ENCODE measurements at places on chromosomes 1 and 21. TPM values are rescaled to one million over a fixed set of nuclear protein-coding genes. Genes with fewer than 3 reads are reported as not detected.

The EFHD2 gene
- total RNA-seq, result 38.4 TPM

DNA sequence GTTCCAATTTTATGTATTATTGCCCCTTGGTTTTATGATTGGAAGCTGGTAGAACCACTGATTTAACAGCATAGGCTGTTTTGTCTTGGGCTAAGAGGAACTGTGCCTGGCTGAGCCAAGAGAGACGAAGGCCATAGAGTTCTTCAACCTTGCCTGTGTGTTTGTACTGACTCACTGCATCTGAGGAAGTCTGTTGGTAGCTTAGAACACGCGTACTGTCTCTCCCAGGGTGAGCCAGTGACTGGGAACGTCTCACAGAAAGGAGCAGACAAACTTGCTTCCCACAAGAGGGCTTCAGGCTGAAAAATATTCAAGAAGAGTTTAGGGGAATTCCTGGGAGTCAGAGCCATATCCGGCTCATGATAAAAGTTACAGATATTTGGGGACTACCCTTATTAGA, 14.9 kb downstream of the TMEM51 start:
- no peak for DNase-seq

DNA sequence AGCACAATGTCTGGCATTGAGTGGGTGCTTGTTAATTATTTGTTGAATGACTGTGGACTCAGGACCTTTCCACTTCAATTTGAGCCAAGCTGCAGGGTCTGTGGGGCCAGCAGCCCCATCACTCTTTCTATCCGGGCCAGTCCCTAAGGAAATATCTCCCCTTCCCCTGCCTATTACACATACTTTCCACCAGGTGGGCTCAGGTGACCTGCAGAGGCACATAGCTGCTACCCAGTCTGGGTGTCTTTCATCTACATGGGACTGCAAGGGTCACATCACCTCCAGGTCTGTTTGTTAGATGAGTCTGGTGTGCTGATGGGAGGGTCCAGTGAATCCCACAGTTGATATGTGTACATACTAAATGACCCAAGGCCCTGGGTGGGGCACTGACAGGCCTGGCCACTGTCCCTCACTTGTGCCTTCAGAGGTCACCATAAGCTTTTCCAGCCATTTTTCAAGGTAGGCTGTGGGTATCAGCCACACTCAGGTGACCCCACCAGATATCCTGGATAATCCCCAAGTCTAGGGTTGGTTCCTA, 59.5 kb upstream of the KDM4A start:
- no peak for DNase-seq

GRCh38 chr1:10628685-10629084, 153.9 kb downstream of the PEX14 start:
- DNase-seq, result no peak

DNA sequence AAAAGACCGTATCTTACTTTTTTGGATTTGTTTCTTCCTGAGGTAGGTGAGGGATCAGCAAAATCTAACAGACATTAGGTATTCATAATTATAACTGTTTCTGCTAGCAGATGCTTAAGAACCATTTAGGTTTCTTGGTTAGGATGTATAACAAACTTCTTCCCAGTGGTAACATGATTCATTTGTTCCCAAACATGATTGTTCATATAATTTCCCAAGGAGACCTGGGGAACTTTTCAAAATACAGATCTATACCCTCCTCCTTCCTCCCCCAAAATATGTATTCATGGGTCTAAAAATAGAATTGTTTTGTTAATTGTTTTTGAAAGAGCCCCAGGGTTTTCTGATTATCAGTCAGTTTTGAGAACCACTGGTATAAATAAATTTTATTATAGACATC, 228.2 kb downstream of the COP1 start:
- no peak for DNase-seq

DNA sequence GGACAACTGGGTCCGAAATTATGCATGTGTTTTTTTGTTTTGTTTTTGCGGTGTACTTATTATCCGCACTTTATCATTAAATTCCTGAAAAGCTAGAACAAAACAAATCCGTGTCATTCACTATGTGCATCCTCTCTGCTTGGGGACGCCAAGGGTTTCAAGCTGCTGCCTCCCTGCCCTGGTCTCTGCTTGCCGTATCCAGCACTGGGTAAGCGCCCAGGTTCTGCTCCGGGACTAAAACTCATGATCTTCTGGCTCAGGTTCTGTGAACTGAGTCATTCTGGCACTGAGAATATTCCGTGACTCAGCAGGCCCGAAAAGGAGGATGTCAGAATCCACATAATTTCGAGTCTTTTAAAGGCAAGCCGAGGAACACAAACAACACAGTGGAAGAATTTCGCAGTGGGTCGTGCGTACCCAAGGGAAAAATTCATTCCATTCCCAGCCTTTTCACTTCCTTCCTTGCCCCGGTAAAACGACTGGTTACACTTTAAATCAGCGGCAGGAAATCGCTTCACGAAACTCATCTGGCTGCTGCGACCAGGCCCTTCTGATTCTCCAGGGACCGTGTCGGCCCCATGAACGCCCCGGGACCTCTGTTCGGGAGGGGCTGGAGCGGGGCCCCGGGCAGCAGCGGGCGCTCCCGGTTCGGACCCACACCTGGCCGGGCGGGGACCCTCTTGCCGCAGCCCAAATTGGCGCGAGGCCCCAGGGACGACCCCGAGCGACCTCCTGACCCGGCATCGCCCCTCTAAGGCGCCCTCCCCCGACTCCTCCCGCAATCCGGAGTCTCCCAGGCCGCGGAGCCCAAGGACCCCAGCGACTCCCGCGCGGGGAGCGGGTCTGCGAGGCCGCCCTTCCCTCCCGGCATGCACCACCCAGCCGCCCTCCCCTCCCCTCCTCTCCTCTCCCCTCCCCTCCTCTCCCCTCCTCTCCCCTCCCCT, 746 bp upstream of the LAMC1 start:
- peak; percentile 77 for DNase-seq

DNA sequence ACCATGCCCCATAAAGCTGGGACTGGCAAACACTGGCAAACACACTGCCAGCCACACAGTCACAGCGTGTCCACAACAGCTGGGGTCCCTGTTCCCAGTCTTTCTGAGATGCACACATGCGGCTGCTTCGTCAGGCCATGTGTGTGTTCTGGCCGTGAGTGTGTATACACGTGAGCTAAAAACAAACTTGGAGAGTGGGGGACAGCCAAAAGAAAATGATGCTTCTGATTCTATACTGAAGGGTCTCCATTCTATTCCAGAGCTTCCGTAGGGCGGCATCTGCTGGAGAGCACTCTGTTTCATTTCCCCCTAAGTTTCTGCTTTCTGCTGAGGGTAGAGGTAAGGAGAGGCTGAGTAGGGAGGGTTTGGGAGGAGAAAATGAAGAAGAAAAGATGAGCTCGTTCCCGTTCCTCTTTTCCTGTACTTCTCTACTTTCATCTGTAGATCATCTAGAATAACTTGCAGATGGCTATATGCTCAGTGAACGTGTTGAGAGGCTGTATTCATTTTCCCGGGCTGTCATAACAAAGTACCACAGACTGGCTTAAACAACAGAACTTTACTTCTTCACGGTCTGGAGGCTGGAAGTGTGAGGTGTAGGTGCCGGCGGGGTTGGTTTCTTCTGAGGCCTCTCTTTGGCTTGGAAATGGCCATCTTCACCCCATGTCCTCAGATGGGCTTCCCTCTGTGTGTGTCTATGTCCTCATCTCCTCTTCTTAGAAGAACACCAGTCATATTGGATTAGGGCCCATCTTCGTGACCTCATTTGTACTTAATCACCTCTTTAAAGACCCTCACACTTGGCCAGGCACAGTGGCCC, 151.6 kb downstream of the TOMM20 start:
- DNase-seq, result peak; percentile 38

- peak; percentile 29 for DNase-seq
Measured at GRCh38 chr1:31934706-31935629, 3.2 kb downstream of the PTP4A2 start.

GRCh38 chr1:156947818-156948525, 27.5 kb downstream of the LRRC71 start:
- no peak for DNase-seq

- no peak for DNase-seq
Measured at GRCh38 chr21:27134516-27134915, 167.6 kb upstream of the ADAMTS5 start.

The USP1 gene
- 32.7 TPM for total RNA-seq

- no peak for DNase-seq
Measured at GRCh38 chr1:171850651-171851350, 9.5 kb downstream of the DNM3 start.

DNA sequence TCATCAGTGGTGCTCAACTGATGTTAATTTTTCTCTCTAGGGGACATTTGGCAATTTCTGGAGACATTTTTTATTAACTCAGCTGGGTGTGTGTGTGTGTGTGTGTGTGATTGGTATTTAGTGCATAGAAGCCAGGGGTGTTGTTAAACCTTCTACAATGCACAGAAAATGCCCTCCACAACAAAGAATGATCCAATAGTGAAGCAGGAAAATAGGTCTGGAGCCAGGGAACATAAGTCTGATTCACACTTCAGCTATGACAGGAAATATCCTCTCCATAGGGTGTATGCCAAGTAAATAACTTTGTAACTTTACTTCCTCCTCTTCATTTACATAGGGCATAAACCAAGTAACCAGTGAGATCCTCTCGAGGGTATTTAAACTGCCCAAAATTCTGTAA, 25.1 kb upstream of the TMEM61 start:
- DNase-seq, result no peak

DNA sequence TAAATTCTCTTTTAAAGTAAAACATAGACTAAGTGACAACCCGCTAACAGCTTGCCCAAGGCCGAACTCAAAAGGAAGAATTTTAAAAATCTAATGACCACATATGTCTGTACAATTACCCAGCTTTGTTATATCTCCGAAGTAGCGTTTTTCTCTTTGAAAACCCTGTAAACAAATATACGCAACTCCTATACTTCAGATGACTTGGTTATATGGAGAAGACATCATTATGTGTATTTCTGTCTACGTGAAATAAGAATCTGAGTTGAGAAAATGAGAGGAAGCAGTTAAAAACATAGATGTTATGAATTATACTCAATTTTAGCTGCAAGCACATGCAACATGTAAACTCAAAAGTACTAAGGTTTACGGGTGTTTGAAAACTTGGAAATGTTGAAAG, 2.0 kb downstream of the PBX1 start:
- DNase-seq, result no peak

DNA sequence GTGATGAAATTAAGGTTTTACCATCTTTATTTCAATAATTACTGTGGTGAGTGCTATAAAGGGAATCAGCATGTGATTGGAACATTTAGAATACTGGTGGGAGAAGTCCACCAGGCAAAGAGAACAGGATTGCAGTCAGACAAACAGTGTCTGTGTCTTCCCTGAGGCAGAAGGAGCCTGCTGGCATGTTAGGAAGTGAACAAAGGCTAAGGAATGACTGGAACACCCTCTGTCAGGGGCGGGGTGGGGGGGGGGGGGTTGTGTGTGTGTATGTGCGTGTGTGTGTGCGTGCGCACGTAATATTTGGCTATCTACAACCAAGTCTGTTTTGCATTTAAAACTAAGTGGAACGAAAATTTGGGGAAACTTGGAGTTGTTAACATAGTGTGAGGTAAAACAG, 30.2 kb downstream of the SRRM1 start:
- no peak for DNase-seq

- DNase-seq, result peak; percentile 68
Measured at GRCh38 chr1:38586993-38587646, 272.5 kb downstream of the RRAGC start.

DNA sequence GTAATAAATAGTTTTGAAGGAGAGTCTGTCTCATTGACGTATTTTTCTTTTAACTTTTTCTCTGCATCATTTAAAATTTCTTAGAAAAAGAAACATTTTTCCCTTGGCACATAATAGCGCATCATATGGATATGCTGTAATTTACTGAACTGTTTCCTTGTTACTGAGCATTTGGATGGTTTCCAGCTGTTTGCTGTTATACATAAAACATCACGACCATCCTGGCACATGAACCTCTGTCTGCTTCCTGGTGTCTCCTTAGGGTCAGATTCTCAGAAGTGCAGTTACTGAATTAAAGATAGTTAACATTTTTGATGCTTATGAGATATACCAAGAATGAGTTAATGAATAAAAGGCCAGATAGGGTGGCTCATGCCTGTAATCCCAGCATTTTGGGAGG, 67.2 kb downstream of the BACE2 start:
- no peak for DNase-seq

The SSX2IP gene
- 10.3 TPM for total RNA-seq

GRCh38 chr21:33113131-33113530, 43.2 kb downstream of the OLIG1 start:
- no peak for DNase-seq

The CD1E gene
- not detected for total RNA-seq

GRCh38 chr1:239053279-239053678, 333.1 kb upstream of the CHRM3 start:
- DNase-seq, result no peak

DNA sequence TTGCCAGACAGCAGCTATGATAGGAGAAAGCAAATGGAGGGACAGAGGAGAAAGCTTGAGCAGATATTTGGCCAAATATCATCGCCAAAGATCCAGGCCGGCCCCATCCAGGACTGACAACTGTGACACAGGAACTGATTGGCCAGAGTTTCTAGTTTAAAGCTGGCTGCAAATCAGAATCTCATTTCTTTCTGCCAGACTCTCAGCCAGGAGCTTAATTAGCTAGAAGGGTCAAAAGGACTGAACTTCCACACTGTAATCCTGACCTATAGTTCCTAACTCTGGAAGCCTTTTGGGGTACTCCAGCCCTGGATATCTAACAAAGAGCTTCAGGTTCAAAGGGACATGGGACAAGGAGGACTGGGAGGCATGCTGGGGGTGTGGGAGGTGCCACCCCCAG, 106.7 kb upstream of the GNG12 start:
- DNase-seq, result no peak

GRCh38 chr1:214445831-214446614, 105.4 kb downstream of the PTPN14 start:
- no peak for DNase-seq

DNA sequence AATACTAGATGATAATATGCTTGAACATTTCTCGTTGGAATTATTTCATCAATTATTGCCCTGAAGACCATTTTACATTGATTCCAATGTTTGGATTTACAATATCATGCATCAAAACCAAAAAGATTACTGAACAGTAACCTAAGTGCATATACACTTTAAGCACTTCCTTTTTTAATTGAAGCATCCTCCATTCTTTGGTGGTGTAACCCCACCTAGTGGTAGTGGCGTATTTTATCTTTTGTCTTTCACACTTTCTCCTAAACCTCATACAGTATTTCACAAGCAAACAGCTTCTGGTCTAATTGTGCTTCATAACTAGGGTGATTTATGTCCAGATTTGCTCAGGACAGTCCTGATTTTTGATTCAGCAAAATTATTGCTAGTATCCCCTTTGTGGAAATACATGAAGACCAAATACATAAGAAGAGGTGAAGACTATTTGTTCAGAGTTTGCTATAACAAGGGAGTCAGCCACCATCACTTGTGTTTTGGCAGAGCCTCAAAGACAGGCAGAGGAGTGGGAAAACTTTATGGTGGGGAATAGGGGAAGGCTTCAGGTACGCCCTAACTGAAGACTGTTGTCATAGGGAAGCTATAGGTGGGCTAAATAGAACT, 3.4 kb upstream of the NVL start:
- peak; percentile 80 for DNase-seq

- no peak for DNase-seq
Measured at GRCh38 chr1:51736702-51737101, 119.8 kb downstream of the OSBPL9 start.

The KIRREL1 gene
- total RNA-seq, result not detected

The CATSPERE gene
- total RNA-seq, result 3.1 TPM

- no peak for DNase-seq
Measured at GRCh38 chr1:47624531-47624930, 186.7 kb downstream of the FOXD2 start.

GRCh38 chr1:3355089-3355488, 99.4 kb upstream of the ARHGEF16 start:
- no peak for DNase-seq

- no peak for DNase-seq
Measured at GRCh38 chr1:245881767-245882391, 625.2 kb downstream of the SMYD3 start.
